Osteocyte (in vitro differentiated cells): ENCODE measurements at places on chromosomes 16 and 17. TPM values are rescaled to one million over a fixed set of nuclear protein-coding genes. Genes with fewer than 3 reads are reported as not detected.

DNA sequence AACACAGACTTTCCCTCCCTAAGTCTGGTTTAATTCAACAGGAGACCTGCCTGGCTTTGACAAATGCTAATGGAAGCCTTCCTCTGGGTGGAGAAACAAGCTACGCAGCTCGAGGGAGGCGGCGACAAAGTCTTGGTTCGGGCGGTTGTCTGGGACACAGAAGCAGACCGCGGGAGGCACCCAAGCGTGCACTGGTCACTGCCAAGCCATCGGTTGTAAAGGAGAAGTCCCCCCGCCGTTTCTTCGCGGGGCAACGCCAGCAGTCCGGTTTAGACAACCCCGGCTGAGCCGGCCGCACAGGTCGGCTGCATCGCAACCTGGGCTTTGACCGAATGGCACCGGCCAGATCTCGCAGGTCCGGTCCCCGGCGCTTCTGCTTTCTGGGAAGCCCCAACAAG, 586 bp downstream of the GLYR1 start:
- no peak for DNase-seq

DNA sequence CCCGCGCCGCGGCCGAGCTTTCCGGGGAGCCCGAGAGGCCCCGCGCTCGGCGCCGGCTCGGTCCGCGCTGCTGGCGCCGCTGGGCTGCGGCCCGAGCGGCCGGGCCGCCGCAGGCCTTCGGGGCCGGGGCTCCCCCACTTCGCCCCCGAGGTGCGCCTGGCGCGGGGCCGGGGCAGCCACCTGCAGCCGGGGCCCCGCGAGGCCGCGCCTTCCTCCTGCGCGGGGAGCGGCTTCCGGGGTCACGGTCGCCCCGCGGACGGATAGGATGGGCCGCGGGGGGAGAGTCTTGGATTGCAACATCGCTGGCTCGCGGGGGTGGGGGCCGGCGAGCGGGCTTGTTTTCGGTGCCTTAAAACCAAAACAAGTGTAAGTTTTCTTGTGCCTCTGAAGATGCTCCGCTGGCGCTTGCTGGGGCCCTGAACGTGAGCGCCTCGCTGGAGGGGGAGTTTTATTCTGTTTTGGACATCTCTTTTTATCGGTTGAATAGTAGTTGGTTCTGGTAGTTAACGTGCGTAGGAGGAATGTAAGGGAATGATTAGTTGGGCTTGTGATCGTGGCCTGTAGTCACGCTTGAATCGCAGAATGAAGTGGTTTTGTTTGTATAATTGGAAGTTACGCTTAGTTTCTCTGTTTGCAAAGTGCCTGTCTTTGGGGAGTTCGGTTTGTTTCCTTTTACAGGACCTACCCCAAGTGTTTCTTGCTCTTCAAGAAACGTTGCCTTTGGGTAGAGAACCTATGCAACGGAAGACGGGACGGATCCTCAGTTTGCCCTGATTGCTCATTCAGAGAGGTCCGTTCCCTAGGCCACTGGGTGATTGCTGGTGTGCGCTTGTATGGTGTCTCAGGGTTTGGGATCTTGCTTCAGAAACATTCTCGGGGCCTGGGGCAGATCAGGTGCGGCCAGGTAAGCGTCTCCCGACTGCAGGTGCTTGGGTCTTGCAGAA, 724 bp downstream of the UBE2I start:
- DNase-seq = no peak

- no peak for DNase-seq
Measured at GRCh38 chr16:68517606-68518166, 21.4 kb upstream of the ZFP90 start.

DNA sequence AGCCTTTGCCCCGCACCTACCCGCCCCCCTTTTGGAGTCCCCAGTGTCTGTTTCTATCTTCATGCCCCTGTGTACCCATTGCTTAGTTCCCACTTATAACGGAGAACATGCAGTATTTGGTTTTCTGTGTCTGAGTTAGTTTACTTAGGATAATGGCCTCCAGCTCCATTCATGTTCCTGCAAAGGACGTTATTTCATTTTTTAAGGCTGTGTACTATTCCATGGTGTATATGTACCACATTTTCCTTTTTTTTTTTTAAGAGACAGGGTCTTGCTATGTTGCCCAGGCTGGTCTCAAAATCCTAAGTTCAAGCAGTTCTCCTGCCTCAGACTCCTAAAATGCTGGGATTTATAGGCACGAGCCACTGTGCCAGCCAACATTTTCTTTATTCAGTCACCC, 4.1 kb upstream of the TGFB1I1 start:
- no peak for DNase-seq

- DNase-seq = no peak
Measured at GRCh38 chr16:48619547-48619946, 9.6 kb upstream of the N4BP1 start.

GRCh38 chr17:29847527-29848400, 82.3 kb downstream of the SSH2 start:
- DNase-seq = no peak

- DNase-seq = peak; percentile 94
Measured at GRCh38 chr16:3938843-3939624, 58.5 kb upstream of the CREBBP start.

GRCh38 chr17:63697341-63698286, 2.3 kb downstream of the LIMD2 start:
- DNase-seq = no peak

- DNase-seq = no peak
Measured at GRCh38 chr16:89565506-89566372, 5.3 kb downstream of the RPL13 start.

DNA sequence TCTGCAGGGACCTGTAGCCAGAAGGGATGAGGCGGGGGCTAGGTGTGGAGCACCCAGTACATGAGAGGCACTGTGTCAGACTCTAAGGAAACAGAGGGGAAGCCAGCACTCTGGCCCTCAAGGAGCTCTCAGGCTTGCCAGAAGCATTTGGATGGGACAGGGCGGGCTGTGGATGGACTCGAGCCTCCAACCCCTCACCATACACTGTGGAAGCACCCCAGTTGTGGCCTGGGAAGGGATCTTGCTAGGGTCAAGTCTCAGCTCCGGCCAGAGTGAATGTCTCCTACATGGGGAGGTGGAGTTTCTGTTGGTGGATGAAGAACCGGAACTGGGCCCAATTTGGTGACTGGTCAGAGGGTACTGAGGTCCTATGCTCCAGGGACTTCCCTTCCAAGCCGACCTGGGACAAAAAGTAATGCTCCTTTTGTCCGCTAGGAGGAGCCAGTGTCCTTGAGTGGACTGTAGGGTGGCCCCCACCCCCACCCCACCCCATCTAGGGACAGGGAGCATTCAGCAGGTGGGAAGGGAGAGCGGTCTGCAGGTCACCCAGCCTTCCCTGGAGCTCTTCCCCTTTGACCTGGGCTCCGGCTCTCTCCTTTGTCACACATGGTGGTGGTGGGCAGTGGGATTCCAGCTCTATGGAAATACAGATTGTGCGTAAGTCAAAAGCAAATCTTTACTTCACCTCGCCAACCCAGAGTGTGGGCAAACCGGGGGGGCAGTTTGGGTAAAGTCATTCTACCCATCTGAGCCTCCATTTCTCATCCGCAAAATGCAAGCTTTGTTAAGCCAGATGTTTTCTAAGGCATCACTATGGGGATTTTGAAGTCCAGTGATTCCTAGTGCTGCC, 20.4 kb upstream of the PHB1 start:
- DNase-seq = no peak

The CACNG1 gene
- not detected in 2 replicates for total RNA-seq

The MAP2K6 gene
- 2.8 TPM in 2 replicates for total RNA-seq
